ENCODE measurements at places on chromosomes 13 and 19. TPM values are rescaled to one million over a fixed set of nuclear protein-coding genes. Genes with fewer than 3 reads are reported as not detected.

GRCh38 chr19:1080360-1081161 is 13.6 kb downstream of the ARHGAP45 start:
- DNase-seq = no peak

- DNase-seq = no peak
These were observed 633.1 kb downstream of the EFNB2 start for GRCh38 chr13:105902396-105902795.

GRCh38 chr13:51932231-51932630 is 70.5 kb downstream of the CCDC70 start:
- DNase-seq = no peak

DNA sequence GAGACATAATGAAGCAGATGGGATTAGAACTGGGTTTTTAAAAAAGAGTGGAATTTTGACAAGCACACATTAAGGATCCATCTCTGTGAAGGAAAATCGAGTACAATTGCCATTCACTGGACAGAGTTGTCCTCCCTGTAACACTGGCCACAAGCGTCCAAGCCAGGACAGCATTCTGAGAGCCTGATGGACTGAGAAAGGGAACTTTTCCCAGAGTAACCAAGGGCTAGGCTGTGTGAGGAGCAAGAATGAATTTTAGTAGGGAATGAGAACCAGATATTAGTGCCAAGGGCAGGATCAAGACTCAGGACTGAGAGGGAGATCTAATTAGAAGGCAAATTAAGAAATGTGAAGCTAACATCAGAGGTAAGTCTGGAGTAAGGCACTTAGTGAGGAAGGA is 73.1 kb downstream of the DCLK1 start:
- DNase-seq = no peak

GRCh38 chr19:53892981-53893325 is 11.0 kb downstream of the PRKCG start:
- DNase-seq = no peak

- no peak for DNase-seq
These were observed 97.0 kb upstream of the ZNF98 start for GRCh38 chr19:22519152-22519551.

DNA sequence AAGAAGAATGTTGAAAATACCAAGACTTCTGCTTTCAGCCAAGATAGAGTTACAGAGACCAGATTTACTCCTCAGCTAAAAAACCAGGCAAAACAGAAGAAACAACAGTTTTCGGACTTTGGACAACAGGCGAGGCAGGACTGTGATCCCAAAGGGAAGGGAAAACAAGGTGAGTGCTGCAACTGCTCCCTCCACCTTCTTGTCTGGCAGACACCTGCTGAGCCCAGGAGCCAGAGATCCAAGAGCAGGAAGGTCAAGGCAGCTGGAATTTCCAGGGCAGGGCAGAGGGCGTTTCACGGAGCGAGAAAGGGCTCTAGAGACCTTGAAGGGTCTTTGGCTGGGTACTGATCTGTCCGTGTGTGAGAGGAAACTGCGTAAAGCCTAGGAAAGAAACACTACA is 32.9 kb upstream of the SLC7A9 start:
- no peak for DNase-seq

DNA sequence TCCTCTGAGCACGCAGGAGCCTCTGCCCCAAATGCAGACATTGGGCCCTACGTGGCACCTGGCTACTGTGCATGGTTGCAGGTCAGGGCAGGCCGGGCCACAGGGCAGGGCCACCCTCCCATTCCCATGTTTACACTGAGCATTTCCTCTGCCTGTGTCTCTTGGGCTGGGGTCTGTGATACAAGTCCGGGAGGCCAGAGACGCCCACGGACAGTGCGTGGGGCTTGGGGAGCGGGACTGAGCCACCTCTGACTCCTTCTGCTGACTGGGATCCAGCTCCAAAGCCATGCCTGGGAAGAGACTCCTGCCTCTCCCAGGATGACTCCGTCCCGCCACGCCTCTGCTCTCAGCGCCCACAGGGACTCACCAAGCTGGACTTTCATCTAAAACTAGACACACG is 18.8 kb downstream of the GAS6 start:
- no peak for DNase-seq

DNA sequence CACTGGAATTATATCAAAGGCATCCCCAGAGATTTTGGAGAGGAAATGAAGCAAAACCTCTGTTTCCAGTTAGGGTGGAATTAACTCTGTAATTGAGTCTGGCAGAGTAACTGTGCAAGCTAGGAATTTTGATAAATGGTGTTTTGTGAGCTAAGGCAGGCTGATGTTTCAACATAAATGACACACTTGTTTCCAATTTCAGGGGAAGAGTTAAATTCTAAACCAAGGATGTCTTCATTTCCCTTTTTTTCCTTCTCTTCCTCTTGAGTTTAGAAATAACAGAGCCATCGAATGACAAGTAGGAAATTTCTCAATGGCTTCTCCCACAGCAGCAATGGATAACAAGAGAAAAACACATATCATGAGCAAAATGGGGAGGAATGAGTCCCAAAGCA is 131.2 kb downstream of the IRS2 start:
- no peak for DNase-seq

DNA sequence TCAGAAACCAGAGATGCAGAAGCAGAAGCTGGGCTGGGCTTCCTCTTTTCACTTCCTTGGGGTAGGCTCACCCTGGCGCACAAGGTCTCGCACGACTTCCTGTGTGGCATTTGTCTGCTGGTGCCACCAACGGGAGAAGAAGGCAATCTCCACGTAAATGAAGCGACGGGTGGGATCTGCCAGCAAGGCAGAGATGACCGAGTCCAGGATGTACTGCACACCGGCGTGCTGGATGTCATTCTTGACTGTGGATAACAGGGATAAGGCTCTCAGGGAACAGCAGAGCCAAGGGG is 1.3 kb downstream of the MAN2B1 start:
- DNase-seq = peak; percentile 74

DNA sequence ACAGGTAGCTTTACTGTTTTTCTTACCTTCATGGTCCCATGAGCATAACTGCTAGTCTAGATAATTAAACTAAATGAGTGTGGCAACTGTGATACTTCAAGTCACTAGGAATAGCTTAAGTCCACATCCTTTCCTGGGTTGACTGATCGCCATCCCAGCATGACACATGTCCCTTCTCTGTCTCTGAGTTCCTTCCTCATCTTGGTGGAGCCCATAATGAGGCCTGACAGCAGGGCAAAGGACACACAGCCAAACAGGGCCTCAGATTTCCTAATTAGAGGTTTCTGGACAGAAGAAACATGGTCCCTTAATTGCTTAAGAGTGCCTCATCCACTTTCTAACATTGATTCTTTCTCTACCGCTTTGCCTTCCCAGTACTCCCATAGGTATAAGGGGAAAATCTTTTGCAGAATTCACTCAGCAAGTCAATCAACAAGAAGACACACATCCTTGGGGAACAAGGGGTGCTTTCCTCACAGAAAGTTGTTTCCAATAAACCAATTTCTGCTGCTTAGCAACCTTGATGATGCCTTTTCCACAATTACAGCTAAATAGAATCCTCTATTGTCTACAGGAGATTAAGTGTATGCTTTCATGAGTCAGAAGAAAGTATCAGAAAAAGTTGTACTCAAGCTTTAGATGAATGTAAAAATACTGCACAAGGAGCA is 208.3 kb upstream of the SERP2 start:
- no peak for DNase-seq

DNA sequence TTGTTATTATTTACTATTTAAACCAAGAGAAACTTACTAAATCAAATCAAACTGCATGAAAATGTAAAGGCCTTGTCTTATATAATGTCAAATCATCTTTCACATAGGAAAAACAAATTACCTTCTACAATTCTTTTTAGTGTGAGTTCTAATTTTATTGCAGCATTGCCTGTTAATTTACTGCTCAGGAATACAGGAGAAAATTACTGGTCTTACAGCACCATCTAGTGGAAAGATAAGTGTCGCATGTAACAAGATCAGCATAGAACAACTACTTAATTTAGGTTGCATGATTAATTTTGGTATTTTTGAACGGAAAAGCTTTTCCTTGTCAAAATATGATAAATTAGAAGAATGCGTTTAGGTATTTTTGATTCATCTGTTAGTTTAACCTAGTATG is 502.7 kb downstream of the UQCRFS1 start:
- no peak for DNase-seq

DNA sequence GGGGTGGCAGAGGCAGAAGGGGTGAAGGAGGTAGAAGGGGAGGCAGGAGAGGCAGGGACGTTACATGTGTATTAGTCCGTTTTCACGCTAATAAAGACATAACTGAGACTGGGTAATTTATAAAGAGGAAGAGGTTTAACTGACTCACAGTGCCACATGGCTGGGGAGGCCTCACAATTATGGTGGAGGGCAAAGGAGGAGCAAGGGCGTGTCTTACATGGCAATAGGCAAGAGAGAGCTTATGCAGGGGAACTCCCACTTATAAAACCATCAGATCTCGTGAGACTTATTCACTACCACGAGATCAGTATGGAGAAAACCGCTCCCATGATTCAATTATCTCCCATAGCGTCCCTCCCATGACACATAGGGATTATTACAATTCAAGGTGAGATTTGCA is 19.0 kb upstream of the ACOD1 start:
- DNase-seq = no peak

DNA sequence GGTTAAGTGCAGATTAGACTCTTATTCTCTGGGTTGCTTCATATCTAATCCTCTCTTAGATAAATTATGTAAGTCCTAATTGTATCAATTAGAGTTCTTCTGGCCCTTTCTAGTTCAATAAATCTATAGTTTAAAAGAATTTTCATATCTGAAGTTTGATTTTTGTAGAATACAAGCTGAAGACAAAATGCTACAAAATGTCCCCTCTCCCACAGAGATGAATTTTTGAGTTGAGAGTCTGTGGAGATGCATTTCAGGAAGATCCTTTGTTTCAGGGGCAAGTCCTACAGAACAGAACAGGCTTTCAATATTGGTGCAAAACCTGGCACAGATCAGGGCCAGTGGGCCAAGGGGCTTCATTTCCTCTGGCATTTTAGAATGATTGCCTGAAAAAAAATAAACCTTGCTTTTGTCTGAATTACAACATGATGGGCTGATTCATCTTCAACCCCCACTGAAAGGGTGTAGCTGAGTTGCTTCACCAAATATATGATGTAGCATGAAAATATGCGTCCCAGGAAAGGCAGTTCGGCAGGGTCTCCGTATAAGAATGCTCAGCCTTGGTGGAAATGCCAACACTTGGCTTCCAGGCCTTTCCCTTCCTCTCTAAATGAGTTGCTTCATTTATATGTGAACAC is 6.4 kb upstream of the IPO5 start:
- no peak for DNase-seq

GRCh38 chr19:32971012-32971595 is 654 bp downstream of the CEP89 start:
- no peak for DNase-seq

DNA sequence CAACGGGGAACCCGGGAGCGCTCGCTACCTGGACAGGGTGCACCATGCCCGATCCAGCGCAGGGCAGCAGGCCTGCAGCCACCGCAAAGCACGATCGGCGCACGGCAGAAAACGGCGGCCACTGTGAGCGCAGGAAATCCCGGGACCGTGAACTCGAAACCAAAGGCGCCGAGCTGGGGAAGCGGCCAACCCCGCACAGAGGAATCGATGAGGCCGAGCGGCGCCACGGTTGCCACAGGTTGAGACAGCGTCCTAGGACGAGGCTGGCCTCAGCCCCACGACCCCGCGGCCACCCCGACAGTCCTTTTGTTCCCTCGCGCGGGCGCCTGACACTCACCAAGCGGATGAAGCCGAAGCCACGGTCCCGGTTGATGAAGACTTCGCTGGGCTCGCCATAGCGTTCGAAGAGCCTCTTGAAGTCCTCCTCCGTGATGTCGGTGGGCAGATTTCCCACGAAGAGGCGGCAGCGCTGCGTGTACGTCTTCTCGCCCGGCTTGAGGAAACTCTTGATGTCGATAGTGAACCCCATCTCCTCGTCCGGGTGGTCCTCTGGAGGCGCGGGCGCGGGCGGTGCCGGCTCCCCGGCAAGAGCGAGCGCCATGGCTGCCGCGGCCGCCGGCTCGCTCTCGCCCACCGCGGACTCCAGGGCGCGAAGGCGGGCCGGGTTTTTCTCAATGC is 557 bp downstream of the PSPC1 start:
- DNase-seq = peak; percentile 74

DNA sequence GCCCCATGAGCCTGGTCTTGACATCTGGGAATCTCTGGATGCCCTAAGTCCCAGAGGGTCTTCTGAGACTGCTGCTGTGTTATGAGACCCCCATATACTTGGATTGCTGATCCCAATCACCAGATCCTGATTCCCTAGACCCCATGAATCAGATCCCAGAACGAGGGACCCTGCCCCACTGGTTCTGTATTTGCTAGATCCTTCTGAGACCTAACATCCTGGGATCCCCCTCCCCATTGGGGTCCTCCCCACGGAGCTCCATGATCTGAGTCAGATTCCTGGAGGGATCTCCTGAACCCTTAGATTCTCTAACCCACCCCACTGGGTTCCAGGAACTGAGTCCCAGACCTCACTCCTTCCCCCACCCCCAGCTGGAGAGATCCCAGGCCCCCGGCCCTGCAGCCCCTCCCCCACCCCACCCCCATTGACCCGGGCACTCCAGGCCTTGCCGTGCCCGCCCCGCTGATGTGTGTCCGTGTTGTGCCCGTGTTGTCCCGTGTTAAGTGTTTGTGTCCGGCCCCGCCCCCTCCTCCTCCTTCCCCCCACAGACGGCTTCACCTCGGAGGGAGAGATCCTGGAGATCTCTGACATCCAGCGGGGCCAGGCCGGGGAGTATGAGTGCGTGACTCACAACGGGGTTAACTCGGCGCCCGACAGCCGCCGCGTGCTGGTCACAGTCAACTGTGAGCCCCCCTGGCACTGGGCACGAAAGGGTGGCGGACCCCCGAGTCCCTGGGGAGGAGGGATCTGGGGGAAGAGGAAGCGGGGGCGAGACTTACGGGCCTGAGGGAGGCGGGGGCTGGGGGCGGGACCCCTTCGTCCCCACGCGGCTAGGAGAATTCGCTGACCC is 15.0 kb downstream of the IGLON5 start:
- no peak for DNase-seq

DNA sequence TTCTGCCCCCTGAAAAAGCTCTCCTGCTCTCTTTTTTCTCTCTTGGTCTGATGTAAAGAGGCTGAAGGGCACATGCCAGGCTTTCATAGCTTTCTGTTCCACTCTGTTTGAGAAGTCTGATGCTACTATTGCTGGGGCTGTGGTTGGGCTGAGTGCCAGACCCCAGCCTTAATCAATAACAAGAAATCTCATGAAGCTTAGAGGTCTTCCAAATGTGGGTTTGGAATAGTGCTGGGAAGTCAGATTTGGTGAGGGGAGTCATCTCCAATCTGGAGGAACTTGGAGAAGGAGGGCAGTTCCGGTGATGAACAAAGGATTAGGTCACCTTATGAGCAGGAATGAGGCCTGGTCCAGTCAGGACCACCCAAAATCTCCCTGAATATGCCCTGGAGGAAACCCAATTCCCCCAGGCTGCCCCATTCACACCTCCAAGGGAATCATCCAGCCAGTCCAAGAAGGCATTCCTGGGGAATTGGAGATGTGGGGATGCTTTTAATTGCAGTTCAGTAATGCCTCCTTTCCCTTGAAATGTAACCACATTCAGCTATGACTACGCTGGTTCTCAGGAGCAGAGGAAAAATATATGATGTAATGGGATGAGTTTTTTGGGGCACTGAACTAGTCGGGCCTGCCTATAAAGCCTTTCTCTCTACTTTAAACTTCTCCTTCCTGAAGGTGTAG is 102.0 kb downstream of the STARD13 start:
- DNase-seq = no peak

GRCh38 chr13:27076421-27076820 is 95.2 kb downstream of the USP12 start:
- no peak for DNase-seq

GRCh38 chr19:4090356-4091220 is 23.9 kb upstream of the ZBTB7A start:
- DNase-seq = no peak

The CERS4 gene
- total RNA-seq = 28.2 TPM

The ZNF69 gene
- 2.0 TPM for total RNA-seq

The PSG7 gene
- total RNA-seq = not detected

The PROSER1 gene
- 65.0 TPM for total RNA-seq

The MYO1F gene
- 250 TPM for total RNA-seq

The KLC3 gene
- not detected for total RNA-seq

All from activated CD8-positive, alpha-beta memory T cell treated with anti-CD3 and anti-CD28 coated beads, Interleukin-2, amount 10 ng/mL, durations not matched to agents 7 days and 5 days (primary cell).